Activated T-cell treated with anti-CD3 and anti-CD28 coated beads for 4 hours (primary cell): ENCODE measurements at places on chromosomes 6 and 20.

GRCh38 chr6:7911345-7911725 lies 747 bp upstream of the TXNDC5 start:
- DNase-seq, result no peak

- DNase-seq, result no peak
Measured at GRCh38 chr20:20034486-20034885, 17.3 kb downstream of the NAA20 start.

DNA sequence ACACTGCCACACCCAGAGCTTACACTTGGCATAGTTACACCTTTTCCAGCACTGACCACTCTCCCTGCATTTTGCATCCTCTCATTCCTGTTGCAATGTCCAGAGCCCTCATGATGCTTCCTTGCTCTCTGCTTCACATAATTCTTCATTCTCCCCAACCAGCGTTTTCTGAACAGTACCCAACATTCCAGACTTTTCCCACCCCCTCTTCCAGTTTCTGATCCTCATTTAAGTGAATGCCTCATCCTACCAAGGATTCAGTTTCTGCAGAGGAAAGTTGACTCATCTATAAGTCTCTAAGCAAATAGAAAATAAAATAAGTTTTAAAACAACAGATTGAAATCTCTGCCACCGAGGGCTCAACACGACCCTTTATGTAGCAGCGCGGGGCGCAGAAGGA lies 321.3 kb upstream of the TCF21 start:
- DNase-seq, result no peak

GRCh38 chr6:130046671-130047070 lies 28.3 kb downstream of the L3MBTL3 start:
- DNase-seq, result no peak

DNA sequence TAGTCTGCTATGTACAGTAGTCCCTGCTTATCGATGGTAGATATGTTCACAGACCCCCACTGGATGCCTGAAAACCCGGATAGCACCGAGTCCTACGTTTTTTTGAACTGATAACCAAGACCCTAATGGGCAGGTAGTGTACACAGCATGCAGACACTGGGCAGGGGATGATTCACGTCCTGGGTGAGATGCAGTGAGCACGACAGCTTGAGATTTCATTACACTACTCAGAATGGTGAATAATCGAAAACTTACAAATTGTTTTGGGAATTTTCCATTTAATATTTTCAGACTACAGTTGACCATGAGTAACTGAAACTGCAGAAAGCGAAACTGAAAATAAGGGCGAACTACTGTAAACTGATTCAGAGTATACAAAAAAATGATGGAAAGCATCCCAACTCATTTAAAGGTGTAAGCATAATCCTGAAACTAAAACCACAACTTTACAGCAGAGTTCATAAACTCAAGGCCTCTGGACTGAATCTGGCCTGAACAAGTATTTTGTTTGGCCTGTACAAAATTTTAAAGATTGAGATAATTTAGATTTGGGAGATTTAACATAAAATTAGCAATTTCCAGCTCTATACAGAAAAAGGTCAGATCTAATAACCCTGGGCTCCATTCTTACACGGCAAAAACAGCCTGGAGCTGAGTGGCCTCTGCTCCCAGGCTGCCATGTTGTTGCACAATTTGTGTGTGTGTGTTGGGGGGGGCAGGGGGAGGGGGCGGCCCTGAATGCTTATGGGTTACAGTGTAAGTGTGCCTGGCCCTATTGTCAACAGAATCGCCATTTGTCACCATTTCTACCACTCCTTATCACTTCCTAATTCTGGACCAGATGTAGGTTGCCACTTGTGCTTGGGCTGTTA lies 34.9 kb downstream of the RNF24 start:
- no peak for DNase-seq

- DNase-seq, result no peak
Measured at GRCh38 chr6:32188381-32189068, 1.5 kb downstream of the PBX2 start.

DNA sequence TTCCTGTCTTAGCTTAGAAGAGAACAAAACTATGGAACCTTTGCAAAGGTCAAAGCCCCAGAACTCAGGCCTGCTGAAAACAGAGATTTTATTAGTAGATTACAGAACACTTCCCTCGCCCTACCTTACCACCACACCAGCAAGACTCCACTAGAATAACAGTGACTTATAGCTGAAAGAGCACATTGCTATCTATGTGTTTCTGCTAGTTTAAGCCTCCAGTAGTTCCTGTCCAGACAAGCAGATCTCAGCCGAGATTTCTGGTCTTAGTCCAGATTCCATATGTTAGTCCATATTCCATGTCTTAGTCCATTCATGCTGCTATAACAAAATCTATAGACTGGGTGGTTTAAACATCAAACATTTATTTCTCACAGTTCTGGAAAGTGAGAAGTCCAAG lies 412.3 kb upstream of the ID4 start:
- DNase-seq, result no peak

- no peak for DNase-seq
Measured at GRCh38 chr20:40883097-40883496, 145.5 kb upstream of the TOP1 start.

GRCh38 chr6:20681243-20681684 lies 147.0 kb downstream of the CDKAL1 start:
- DNase-seq, result no peak

DNA sequence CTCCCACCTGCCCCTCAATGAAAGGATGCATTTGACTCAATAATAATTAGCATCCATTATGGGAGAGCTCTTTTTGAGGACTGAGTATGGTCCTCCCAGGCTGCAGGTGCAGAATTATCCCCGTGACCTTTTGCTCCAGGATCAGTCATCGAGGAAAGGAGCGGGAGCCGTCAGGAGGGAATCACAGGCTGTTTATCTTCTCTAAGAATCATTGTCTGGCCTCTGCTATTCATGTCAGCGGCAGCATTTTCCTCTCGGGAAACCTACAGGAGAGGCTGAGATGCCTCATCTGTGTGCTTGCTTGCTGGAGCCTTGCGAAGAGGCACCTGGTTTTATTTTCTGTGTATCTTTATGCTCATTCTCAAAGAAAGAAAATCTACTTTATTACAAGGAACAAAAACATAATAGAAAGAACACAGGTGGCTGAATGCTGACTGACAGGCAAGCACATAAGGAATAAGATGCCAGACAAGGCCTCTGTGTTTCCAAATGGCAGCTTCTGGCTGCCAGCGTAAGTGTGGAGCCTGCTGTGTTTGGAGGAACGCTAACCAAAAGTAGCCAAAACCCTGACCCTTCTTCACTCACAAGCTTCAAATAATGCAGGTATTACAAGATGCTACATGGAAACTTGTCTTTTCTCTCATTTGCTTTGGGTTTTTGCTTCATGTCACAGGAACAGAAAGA lies 539.1 kb upstream of the MARCKS start:
- no peak for DNase-seq
